ENCODE measurements at places on chromosomes 6 and 20. TPM values are rescaled to one million over a fixed set of nuclear protein-coding genes. Genes with fewer than 3 reads are reported as not detected.

The FILIP1 gene
- total RNA-seq = 0.05 TPM

DNA sequence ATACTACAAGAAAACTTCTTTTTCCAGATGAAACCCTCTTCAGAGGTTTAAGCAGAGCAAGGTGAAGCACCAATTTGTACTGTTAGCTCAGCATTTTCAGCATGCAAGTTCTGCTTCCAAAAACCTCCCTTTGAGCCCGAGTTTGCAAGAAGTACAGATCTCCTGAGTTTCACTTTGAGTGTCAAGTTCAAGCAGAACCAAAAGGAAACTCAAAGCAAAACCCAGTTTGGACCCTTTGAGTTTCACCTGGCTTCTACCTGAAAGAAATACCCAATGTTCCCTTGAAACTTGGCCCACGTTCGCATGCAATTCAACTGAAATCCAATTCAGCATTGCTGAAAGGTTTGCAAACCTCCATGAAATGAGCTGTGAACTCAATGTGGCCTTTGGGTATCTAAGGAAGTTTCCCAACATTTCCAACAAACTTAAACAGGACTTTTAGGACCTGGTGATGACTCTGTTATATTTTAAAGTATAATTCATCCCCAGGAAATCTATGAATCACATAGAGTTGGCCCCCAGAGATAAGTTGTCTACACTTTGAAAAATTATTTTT, 62.9 kb upstream of the HBS1L start:
- DNase-seq = no peak

DNA sequence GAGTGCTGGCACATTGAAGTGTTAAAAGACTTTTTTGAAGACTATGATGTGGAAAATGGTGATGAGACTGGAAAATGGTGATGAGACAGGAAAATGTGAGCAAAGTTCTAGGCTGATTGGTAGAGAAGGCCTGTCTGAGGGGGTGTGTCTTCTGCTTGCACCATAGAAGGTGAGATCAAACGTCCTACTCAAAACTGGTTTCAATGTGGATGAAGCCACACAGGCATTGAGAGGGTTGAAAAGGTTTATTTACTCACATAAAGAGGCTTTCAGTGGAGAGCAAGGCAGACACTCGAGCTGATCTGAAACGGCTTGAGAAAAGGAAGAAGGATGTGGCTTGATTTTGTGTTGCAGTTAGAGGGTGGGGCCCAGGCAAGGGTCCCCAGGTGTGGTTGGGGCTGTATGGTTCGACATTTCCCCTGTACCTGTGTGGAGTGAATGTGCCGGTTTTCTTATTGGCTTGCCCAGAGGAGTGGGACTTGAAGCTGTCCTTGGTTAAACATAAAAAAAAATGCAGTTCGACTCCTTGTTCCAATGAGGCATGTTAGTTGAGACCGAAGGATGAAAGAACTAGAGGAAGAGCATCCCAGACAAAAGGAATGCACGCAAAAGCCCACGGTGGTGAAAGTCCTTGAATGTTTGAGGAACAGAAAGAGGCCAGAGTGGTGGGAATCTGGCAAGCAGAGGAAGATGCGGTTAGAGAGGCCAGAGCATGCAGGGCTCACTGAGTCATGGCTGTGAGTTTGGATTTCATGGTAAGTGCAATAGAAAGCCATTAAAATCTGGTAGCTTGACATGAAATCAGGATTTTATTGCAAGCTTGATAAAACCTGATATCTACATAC, 172.3 kb downstream of the EPM2A start:
- DNase-seq = no peak

DNA sequence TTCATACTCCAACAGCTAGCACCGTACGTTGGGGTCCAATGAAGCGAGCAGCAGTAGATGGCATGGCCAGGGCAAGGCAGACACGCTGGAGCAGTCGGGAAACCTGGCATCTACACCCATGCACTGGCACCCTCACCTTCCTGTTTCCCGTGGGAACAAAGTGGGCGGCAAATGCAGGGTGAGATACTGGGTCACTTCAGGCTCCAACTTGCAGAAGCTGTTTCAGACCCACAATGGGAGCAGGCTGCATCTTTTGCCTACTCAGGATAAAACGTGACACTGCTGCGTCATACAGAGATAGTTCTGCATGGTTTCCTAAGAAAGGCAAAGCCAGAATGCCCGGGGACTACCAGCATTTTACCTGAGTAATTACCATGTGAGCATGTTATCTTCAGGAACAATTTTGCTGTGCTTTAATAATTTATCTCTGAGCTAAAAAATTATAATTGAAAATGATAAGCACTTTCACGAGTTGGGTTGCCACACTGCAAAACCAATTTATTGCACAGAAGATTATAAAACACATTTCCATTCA, 10.9 kb upstream of the CD93 start:
- DNase-seq = no peak

The PTK7 gene
- total RNA-seq = 1.3 TPM

DNA sequence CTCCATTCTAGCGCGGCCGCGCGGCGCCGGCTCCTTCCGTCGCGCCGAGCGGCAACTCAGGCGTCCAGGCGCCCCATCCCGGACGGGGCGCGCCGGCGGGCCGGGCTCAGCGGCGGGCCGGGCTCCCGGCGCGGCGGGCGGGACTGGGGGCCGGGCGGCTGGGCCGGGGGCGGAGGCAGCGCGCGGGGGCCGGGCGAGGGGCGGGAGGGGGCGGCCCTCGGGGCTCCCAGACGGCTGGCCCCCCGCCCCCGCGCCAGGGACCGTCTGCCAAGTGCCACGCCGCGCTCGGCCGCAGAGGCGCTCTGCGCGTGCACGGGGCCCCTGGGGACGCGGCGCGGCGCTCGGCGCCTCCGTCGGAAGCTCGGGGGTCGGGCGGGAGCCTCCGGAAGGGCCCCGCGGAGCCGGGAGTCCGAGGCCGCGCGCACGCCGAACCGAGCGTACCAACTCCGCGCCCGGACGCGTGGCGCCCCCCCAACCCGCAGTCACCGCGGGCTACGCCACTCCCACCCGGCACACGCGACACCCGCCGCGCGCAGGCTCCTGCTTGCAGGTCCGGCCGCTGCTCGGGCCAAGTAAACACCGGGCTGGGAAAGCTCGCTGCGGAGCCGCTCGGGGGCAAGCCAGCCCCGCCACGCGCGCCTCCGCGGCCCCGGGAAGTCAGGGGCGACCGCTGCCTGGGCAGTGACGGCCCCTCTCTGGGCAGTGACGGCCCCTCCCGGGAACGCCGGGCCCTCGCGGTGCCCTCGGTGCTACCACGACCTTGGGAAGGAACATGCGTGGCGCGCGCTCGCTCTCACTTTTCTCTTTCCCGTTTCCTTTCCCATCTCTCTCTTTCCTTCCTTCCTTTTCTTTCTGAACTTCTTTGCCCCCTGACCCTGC, at the start of gene PREX1:
Gene PREX1 (minus strand): TSS at position 145 of the 879 bp plus-strand sequence. CDS start 139 bp downstream, at position 6.
- peak; percentile 79 for DNase-seq

GRCh38 chr20:61139031-61139430, 113.0 kb upstream of the CDH4 start:
- no peak for DNase-seq

GRCh38 chr20:56552911-56553629, 20.0 kb downstream of the FAM209B start:
- DNase-seq = no peak

The EPPIN gene
- total RNA-seq = not detected
